ENCODE measurements at places on chromosomes 4 and X.

DNA sequence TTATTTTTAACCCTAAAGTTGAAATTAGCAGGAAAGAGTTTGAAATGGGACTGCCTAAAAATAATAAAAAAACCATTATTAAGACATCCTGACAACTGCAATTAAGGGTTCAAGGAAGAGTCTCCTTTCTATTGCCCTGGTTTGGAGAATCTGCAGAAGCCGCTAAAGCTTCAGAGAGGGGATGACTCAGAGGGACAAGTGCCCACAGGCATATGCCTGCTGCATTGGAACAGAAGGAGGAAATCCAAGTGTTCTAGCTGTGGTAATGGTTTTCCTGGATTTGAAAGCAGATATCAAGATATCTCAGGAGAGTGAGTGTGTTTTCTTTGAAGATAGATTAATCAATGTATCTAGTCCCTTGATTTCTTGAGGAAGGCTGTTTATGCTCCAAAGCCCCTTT, 235.1 kb upstream of the TAPT1 start:
- H3K27ac ChIP-seq = no peak overlapping the region
- H3K27me3 ChIP-seq = peaks cover 2% of the 10 kb centered on the region
- no peak overlapping the region for H3K4me3 ChIP-seq
- no peak for DNase-seq
- H3K36me3 ChIP-seq = no peaks in the 10 kb centered on the region

DNA sequence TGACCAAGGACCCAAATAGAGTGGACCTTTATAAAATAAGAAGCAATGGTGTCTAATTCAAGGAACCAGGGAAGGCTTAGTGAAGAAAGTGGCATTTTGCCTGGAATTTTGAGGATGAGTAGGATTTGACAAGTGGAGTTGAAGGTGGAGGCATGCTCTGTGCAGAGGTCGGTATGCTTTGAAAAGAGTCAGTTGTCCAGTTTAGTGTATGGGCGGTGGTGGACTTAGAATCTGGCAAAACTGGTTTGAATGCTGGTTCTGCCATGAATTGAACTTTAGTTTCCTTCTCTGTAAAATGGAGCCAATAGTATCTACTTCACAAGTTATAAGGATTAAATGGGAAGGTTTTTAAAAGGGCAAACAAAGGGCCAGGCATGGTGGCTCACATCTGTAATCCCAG, 29.7 kb downstream of the SEPTIN11 start:
- DNase-seq = no peak
- H3K27me3 ChIP-seq = no peaks in the 10 kb centered on the region
- no peak overlapping the region for H3K4me3 ChIP-seq
- H3K36me3 ChIP-seq = peaks cover 9% of the 10 kb centered on the region
- peaks cover 58% of the 10 kb centered on the region for H3K4me1 ChIP-seq

- DNase-seq = no peak
- no peak overlapping the region for H3K4me3 ChIP-seq
- no peaks in the 10 kb centered on the region for H3K36me3 ChIP-seq
- H3K27ac ChIP-seq = no peak overlapping the region
- H3K27me3 ChIP-seq = peaks cover 12% of the 10 kb centered on the region
These were observed 153.0 kb downstream of the DCTD start for GRCh38 chr4:182764137-182764536.

- H3K27ac ChIP-seq = no peak overlapping the region
- no peaks in the 10 kb centered on the region for H3K4me1 ChIP-seq
- no peak overlapping the region for H3K4me3 ChIP-seq
- H3K36me3 ChIP-seq = no peaks in the 10 kb centered on the region
These were observed 51.7 kb upstream of the GPM6B start for GRCh38 chrX:13868591-13868990.

DNA sequence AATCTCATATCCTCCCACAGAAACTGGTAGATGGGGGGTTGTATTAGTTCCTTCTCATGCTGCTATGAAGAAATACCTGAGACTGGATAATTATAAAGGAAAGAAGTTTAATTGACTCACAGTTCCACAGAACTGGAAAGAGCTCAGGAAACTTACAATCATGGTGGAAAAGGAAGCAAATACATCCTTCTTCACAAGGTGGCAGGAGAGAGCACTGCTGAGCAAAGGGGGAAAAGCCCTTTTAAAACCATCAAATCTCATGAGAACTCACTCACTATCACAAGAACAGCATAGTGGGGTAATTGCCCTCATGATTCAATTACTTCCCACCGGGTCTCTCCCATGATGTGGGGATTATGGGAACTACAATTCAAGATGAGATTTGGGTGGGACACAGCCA, 250.5 kb upstream of the GPRIN3 start:
- DNase-seq = no peak
- no peaks in the 10 kb centered on the region for H3K27me3 ChIP-seq
- H3K36me3 ChIP-seq = no peaks in the 10 kb centered on the region
- H3K4me3 ChIP-seq = no peak overlapping the region
- peaks cover under 1% of the 10 kb centered on the region for H3K4me1 ChIP-seq
- H3K27ac ChIP-seq = no peak overlapping the region

- no peak overlapping the region for H3K27ac ChIP-seq
- no peak overlapping the region for H3K4me3 ChIP-seq
These were observed 184.7 kb upstream of the ZCCHC13 start for GRCh38 chrX:74119016-74119910.

- H3K4me1 ChIP-seq = peaks cover 5% of the 10 kb centered on the region
- no peak overlapping the region for H3K27ac ChIP-seq
- no peaks in the 10 kb centered on the region for H3K36me3 ChIP-seq
These were observed 43.7 kb downstream of the TMPRSS11E start for GRCh38 chr4:68490826-68491457.

- H3K4me3 ChIP-seq = no peak overlapping the region
- no peaks in the 10 kb centered on the region for H3K36me3 ChIP-seq
- H3K27ac ChIP-seq = no peak overlapping the region
- DNase-seq = no peak
These were observed 516.3 kb downstream of the BCOR start for GRCh38 chrX:39581411-39581810.

GRCh38 chr4:139749338-139749737, 83.7 kb downstream of the MGST2 start:
- no peak for DNase-seq
- H3K36me3 ChIP-seq = no peaks in the 10 kb centered on the region
- H3K27me3 ChIP-seq = no peaks in the 10 kb centered on the region
- H3K27ac ChIP-seq = no peak overlapping the region

DNA sequence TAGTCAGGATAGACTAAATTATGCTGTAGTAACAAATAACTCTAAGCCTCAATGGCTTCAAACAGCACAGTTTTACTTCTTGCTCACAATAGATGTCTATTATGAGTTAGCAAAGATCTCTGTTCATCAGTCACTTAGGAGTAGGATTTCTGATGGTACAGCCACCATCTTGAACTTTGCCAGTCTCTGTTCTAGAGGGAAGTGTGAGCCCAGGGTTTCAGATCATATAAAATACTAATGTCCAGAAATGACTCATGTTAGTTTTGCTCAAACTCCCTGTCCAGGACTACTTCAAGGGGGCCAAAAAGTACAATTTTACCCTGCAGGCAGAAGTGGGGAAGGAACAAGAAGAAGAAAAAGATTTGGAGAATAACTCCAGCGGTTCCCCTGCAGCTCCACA, 77.1 kb upstream of the LSM6 start:
- H3K36me3 ChIP-seq = no peaks in the 10 kb centered on the region
- no peak overlapping the region for H3K27ac ChIP-seq
- no peaks in the 10 kb centered on the region for H3K4me1 ChIP-seq
- no peak overlapping the region for H3K4me3 ChIP-seq
- DNase-seq = no peak
- H3K27me3 ChIP-seq = peaks cover 5% of the 10 kb centered on the region

- no peak for DNase-seq
- H3K36me3 ChIP-seq = no peaks in the 10 kb centered on the region
- H3K27me3 ChIP-seq = peaks cover 2% of the 10 kb centered on the region
- H3K27ac ChIP-seq = no peak overlapping the region
These were observed 166.1 kb downstream of the TENM3 start for GRCh38 chr4:182409271-182409670.

DNA sequence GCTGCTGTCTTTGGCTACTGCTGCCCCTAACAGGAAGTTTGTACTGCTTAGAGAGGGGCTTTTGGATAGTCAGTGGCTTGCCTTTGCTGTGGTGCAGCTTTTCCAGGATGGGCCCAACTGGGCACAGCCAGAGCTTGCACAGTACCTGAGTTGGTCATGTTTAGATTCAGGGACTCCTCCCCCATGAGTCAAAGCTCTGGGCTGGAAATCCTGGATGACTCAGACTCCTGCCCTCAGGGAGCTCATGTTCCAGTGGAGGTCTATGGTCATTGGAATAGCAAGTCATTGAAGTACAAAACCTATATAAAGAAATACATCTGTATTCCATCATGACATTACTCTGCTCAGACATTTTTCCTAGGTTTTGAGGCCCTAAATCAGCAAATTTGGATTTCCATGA, 66.7 kb upstream of the PJA1 start:
- no peak overlapping the region for H3K4me3 ChIP-seq
- H3K27me3 ChIP-seq = no peaks in the 10 kb centered on the region
- H3K4me1 ChIP-seq = no peaks in the 10 kb centered on the region
- DNase-seq = no peak
- no peaks in the 10 kb centered on the region for H3K36me3 ChIP-seq
- no peak overlapping the region for H3K27ac ChIP-seq

DNA sequence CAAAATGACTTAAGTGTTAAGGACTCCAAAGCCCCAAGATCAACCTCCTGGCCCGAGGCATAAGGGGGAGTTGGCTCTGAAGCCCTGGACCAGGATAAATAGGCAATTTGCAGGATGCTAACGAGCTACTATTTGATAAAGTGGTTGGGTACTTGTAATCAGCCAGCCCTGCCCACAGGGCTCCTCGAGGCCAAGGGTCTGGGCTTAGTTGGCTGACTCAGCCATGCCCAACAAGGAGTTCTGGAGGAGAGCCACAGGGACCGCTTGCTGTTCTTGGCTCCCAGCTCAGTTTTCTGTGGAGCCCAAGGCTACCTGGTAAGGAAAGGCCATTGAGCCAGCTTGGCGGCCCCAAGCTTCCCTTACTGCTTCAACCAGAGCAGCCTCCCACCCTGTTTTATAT, 7.8 kb downstream of the HMGB3 start:
- no peaks in the 10 kb centered on the region for H3K4me1 ChIP-seq
- H3K4me3 ChIP-seq = no peak overlapping the region
- H3K27me3 ChIP-seq = peaks cover 3% of the 10 kb centered on the region
- DNase-seq = no peak

GRCh38 chrX:68675571-68675970, 28.1 kb downstream of the STARD8 start:
- no peak overlapping the region for H3K4me3 ChIP-seq
- no peak overlapping the region for H3K27ac ChIP-seq
- H3K36me3 ChIP-seq = no peaks in the 10 kb centered on the region

DNA sequence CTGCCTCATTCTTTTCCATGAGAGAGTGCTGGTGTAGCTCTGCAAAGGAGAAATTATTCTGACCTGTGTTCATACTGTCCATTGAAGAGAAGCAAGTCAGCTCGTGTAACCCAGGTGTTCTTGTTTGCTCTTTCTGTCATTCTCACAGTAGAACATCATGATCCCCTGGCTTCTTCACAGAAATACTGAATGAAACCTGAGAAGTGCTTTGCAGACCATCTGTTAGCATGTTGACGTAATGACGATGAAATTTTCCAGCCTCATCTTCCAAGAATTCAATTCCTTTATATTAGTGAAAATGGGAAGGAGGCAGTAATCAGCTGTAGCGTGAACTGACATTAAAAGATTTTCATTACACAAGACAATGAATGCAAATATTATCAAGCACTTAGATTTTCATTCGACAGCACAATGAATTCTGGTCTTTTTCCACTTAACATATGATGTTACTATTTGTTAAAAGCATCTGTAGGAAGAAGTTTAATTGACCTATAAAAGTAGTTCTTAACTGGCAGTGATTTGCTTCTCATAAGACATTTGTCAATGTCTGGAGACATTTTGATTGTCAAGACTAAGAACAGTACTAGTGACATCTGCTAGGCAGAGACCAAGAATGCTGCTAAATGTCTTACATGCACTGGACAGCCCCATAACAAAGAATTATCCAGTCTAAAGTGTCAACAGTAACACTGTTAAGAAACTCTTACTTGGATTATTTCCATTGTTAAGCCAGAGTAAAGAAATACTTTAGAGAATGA, 246.3 kb downstream of the BANK1 start:
- H3K36me3 ChIP-seq = no peaks in the 10 kb centered on the region
- no peak overlapping the region for H3K27ac ChIP-seq
- H3K27me3 ChIP-seq = peaks cover 2% of the 10 kb centered on the region
- H3K4me1 ChIP-seq = no peaks in the 10 kb centered on the region
- no peak for DNase-seq
- no peak overlapping the region for H3K4me3 ChIP-seq

- DNase-seq = no peak
- no peak overlapping the region for H3K4me3 ChIP-seq
- H3K27ac ChIP-seq = no peak overlapping the region
- H3K36me3 ChIP-seq = no peaks in the 10 kb centered on the region
- peaks cover 10% of the 10 kb centered on the region for H3K4me1 ChIP-seq
These were observed 58.9 kb upstream of the PGM2 start for GRCh38 chr4:37767546-37767945.

DNA sequence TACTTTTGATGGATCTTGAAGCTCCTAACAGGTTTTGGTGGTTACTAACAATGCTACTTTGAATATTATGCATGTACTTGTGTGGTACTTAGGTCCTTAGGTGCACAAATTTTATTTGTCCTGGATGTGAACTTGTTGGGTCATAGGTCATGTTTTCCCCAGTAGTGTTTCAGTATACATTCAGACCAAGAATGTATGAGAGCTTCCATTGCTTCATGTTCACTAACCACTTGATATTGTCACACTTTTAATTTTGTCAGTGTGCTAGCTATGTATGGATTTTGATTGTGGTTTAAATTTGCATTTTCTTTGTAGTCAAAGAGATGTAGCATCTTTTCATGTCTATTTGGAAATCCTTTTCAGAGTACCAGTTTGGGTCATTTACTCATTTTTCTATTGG, 32.2 kb downstream of the CLCN3 start:
- no peak for DNase-seq
- no peak overlapping the region for H3K27ac ChIP-seq
- H3K27me3 ChIP-seq = no peaks in the 10 kb centered on the region
- no peak overlapping the region for H3K4me3 ChIP-seq

- no peak overlapping the region for H3K27ac ChIP-seq
- peaks cover 11% of the 10 kb centered on the region for H3K4me1 ChIP-seq
- no peak overlapping the region for H3K4me3 ChIP-seq
- no peak for DNase-seq
- peaks cover 26% of the 10 kb centered on the region for H3K36me3 ChIP-seq
These were observed 34.5 kb upstream of the RAB33B start for GRCh38 chr4:139419388-139419914.

GRCh38 chr4:100489305-100489704, 28.5 kb downstream of the EMCN start:
- H3K27me3 ChIP-seq = no peaks in the 10 kb centered on the region
- H3K36me3 ChIP-seq = peaks cover 1% of the 10 kb centered on the region
- no peaks in the 10 kb centered on the region for H3K4me1 ChIP-seq
- DNase-seq = no peak

DNA sequence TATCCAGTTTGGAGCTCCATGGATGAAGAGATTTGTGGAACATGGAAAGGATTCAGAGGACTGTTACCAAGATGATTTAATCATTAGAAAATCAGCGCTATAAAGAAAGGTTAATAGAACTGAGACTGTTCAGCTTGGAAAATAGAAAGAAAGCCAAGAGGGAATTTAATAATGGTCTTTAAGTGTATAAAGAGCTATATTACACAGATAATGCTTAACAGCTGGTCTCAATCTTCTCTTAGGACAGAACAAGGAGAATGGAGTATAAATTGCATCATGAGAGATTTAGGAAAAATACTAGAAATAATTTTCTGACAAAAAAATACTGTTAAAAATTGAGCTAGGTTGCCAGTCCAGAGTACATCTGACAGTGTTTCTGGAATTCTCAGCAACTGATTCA, 91.3 kb upstream of the MAGEC2 start:
- H3K4me3 ChIP-seq = no peak overlapping the region
- no peak overlapping the region for H3K27ac ChIP-seq
- no peak for DNase-seq
- H3K27me3 ChIP-seq = no peaks in the 10 kb centered on the region
